ENCODE measurements at places on chromosomes 2 and 18.
A peak's percentile ranks its signal among the peaks of the same experiment; 100 is the strongest.

GRCh38 chr2:124523096-124523495 is 498.0 kb downstream of the CNTNAP5 start:
- no peak for DNase-seq

GRCh38 chr18:55998801-55999385 is 410.9 kb upstream of the TCF4 start:
- DNase-seq: no peak

- no peak for DNase-seq
Measured at GRCh38 chr2:138424436-138425140, 77.0 kb upstream of the SPOPL start.

- no peak for DNase-seq
Measured at GRCh38 chr2:191951832-191952231, 104.9 kb upstream of the CAVIN2 start.

DNA sequence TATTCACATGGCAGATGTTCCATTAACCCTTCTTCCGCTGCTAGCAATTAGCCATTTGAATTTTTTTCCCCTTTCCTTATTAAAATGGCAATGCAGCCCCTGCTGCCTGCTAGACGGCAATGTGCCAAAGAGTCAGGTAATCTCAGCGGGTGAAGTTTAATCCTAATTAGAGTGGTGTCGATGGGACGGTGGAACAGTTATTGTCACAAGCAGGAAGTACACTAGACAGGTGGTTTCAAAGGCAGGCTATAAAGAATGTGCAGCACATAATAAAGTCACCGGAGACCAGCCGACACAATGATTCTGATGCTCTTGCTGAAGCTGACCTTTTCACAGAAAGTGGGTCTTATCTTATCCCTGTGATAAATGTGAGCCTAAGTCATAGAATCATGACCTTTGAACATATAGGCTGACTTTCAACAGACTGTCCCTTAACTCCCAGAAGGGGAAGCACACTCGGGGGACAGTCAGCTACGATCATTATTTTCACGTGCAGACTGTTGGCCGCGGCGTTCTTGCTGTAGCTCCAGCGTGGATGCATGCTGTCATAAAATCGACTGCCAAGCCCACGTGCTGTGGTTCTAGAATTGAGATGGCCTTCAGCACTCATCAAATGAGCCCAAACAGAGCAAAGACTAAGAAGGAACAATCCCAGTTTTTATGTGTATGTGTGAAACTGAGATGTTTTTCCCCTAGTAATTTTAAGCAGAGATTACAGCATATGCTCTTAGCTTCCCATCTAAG is 926.2 kb upstream of the SOX11 start:
- peak; percentile 27 for DNase-seq

DNA sequence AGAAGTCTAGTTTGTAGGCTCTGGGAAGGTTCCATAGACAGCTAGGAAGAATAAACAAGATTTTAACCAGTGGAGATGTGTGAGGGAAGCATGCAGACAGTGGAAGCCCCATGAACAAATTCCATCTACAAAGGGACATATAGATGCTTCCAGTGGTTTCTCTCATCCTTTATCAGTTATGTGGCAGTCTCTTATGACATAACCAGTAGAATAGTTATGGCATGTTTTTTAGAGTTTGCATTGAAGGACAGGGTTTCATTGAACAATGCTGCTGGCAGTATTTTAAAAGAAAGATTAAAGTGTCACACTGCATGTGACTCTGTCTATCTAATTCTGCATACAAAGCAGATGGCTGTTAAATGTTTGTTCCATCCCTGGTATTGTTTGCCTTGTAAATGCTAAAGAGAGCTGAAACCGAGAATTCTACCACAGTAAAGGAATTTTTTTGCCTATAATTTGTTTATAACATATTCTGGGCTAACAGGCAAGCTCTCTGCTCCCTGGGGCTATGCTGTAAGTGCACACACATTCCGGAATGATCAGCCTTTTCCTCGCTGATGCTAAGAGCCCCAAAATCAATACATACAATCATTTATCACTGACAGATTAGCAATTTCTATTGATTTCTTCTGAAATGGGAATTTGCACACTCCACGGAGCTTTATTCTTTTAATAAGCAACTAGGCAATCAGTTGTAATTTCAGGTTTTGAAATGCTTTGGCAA is 76.8 kb upstream of the PELI1 start:
- DNase-seq: no peak

DNA sequence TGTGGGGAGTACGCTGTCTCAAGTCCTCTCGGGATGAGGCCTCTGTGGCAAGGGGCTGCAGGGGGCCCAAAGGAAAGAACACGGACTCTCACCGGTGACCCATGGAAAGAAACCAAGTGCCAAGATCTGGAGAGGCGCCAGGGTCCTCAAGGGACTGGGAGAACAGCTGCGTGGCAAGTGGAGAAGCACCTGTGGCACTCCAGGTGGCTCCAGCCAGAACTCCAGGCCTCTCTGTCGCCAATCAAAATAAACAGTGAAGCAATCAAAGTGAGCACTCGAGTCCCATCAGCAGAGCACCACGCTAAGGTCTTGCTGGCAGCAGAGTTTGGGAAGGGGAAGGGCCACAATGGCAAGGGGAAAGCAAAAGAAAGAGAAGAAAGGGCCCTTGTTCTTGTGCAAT is 54.7 kb downstream of the BCL2 start:
- DNase-seq: peak; percentile 76

- no peak for DNase-seq
Measured at GRCh38 chr2:78718473-78718872, 307.0 kb upstream of the REG3G start.

DNA sequence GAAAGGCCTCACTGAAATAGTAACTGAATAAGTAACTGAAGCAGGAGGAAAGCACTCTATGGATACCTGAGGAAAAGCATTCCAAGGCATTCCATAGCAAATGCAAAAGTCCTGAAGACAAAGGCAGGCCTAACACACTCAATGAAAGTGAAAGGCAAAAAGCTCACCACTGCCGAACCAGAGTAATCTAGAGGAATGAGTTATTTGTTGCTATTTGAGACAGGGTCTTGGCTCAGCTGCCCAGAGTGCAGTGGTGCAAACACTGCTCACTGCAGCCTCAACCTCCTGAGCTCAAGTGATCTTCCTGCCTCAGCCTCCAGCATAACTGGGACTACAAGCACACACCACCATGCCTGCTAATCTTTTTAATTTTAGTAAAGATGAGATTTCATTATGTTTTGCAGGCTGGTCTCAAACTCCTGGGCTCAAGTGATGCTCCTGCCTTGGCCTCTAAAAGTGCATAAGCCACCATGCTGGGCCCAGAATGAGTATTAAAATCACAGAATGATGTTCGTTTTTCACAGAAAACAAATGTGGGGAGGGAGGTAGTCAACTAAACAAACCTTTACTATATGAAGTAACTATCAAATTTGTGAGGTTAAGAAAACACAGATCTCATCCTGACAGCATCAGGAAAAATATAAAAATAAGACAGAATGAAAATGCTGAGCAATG is 17.9 kb downstream of the PIAS2 start:
- DNase-seq: no peak

- no peak for DNase-seq
Measured at GRCh38 chr18:45329316-45329715, 286.0 kb upstream of the SLC14A2 start.

DNA sequence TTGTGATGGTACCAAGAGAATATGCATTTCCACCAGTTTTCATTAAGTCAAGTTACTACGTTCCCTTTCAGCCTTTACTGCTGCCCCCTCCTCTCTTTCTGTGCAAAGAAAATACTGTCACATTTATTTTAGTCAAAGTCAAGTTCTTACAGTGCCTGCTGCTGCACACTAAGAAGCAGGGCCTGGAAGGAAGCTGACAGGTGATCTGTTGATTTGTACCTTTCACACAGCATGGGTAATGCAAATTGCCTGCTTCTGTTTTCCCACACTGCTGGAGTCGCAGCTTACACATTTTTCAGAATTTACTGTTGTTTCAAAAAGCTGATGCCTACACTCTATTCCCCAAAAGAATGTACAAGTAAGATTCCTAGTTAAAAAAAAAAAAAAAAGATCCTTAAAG is 48.7 kb upstream of the CD226 start:
- DNase-seq: no peak

DNA sequence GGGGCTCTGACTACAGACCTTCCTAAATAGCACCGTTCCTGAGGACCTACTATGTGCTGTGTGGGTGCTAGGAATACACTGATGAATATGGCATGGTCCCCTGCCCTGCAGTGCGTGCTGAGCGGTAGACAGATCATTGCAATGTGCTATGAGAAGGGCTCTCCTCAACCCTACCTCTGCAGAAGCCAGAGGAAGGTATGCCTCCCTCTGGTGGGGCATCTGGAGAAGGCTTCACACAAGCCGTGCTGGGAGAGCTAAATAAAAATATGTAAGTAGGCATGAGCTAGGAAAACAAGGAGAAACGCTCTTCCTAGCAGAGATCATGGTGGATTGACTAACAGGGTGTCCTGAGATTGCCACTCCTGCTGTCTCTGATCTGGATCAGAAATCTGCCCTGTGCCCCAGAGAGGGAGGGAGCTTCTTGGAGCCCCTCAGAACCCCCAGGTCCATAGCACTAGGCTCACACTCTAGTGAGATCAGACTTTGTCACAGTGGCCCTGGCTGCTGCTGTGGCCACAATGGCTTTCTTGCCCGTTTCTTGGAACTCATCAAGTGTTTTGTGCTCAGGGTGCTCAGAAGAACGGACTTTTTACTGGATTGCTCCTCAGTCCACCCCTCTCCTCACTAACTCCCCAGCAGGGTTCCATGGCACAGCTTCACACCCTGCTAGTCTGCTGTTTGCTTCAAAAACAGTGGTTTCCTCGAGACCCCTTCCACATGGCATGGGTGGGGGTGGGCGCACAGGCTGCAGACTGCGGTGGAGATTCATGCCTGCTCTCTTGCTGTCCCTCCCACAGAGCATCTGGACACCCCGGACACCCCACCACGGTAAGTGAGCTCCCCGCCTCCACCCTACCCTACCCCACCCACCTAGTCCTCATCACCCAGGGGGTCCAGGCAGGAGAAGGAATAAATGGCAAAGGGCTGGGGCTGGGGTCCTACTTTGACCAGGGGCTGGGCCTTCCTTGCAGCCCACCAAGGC is 14.2 kb downstream of the SIGLEC15 start:
- peak; percentile 11 for DNase-seq

DNA sequence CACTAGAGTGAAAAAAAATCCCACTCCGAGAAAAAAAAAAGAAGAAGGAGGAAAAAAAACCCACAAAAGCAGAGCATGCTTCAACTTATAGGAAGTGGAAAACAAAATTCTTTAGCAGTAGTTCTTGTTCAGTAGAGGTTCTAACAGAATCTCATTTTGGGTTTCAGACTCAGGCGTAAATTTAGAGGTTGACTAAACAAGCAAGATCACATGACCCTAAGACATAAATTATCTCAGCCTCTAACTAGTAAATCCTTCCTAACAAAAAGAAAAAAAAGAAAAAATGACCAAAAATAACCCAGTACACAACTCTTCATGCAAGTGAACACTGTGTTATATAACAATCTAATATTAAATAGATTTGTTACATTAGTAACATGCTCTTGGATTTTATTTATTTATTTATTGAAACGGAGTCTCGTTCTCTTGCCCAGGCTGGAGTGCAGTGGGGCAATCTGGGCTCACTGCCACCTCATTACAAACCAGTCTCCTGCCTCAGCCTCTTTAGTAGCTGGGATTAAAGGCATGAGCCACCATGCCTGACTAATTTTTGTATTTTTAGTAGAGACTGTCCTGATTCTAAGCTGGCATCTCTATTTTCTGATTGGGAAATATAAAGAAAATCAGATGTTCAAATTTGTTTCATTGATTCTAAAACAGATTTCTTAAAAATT is 35.4 kb downstream of the PPP4R3B start:
- no peak for DNase-seq

- DNase-seq: no peak
Measured at GRCh38 chr2:6846967-6847681, 18.6 kb downstream of the CMPK2 start.

DNA sequence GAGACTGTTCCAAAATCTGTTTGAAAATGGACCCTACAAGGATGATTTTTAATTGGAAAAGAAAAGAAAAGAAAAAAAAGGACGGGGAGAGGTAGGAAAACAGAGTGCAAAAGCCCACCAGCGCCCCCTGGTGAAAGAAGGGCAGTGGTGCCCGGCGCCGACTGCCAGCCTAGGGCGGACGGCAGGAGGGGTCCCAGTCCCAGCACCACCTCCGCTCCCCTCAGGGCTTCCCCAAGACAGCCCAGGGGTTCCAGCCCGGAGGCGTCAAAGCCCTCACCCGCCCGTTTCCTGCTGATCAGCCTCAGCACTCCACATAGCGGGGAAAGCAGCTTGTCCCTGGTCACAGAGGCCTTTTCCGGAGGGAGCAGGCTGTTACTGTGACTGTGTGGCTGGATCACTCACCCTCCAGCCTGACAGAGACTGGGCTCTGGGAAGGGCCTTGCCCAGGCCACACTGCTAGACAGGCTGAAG is 213.9 kb downstream of the TFCP2L1 start:
- DNase-seq: peak; percentile 34

DNA sequence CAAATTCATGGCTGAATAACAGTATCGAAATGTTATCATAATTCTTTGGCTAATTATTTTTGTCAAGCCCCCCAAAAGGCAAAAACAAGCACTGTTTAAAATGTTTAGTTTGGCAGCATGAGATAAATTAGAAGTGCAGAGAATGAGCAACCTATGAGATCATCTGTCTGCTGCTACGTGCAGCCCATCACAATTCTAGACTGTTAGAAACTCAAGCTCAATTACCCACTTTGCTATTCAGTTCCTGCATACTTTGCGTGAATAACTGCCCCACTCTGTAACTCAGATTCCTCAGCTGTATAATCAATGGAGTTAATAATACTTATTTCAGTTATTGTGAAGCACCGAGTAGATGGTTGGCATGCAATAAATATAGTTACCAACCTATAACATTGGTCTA is 1181.9 kb downstream of the DPP10 start:
- no peak for DNase-seq

DNA sequence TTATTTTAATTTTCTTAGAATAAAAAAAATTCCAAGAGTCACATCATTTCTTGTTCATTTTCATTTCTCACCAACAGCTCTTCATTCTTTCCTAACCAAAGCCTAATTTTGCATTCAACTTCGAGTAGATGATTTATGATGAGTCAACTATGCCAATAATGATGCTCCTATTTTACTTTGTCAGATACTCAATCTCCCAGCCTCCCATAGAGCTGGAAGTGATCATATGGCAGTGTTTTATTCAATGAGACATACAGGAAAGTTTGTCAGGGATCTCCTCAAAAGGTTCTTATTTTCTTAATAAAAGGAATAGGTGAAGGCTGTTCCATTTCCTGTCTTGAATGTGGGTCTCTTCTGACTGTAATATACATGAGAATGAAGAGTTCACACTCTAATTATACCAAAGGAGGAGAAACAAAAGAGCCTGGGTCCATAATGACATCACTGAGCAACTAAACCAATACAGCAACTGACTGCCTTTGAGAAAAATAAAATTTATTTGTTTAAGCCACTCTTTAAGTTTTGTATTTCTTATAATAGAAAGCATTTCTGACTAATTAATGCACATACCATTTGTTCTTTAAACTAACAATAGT is 231.2 kb upstream of the CYP26B1 start:
- no peak for DNase-seq

DNA sequence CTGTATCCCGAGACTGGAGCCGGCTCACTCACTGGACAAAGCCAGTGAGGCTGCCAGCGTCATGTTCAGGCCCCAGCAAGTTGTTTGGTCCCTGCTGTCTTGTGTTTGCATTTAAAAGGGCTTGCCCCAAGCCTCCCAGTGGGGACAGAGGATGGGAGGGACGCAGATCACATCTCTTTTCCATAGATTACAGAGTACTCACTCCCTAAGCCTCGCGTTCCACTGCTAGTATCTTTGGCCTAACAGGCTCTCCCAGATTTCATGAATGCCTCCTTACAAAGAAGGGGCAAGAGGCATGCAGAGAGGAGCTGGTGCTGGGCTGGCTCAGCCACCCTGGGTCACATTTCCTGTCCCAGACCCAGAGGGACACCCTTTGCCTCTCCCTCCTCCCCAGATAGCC is 59.1 kb downstream of the CMPK2 start:
- DNase-seq: no peak
